ENCODE measurements at places on chromosomes 1 and 21. TPM values are rescaled to one million over a fixed set of nuclear protein-coding genes. Genes with fewer than 3 reads are reported as not detected.

DNA sequence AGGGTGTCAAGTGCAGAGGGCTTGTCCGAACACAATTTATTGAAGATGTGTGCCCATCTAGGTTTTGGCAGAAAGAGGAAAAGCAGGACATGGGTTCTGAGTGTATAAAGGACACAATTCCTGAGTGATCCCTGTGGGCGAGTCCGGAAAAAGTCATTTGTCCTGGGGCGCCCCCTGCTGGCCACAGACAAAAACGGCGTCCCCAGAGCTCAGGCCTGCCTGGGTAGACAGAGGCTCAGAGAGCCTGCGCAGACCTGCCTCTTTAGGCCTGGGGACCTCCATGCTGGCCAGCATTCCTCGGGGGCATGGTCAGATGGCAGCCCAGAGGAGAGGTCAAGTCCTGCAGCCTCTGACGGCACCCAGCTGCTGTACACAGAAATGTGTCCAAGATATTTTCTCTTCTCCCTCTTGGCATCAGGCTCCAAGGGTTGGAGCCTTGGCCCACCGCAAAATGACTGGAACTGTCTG, 65.5 kb upstream of the LRP8 start:
- DNase-seq = peak; percentile 87

- no peak for DNase-seq
Observed at GRCh38 chr1:97158691-97159096, 437.1 kb downstream of the PTBP2 start.

- DNase-seq = no peak
Observed at GRCh38 chr1:39065542-39065941, 39.4 kb downstream of the NDUFS5 start.

DNA sequence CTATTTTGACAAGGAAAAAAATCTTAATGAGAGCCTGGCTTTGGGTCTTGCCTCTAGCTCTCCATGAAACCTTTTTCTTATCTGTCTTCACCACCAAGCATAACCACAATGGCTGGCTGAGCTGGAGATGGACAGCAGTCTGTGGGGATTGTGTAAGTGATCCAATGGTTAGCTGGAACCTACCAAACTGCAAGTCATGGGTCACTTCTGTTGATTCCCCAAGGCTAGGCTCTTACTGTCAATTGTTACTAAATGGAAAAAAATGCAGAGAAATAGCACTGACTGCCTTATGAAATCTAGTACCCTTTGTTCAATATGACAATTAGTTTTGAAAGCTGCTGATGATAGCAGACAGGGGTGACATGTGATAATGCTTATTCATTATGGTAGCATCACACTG, 359.0 kb downstream of the ST6GALNAC3 start:
- DNase-seq = no peak

DNA sequence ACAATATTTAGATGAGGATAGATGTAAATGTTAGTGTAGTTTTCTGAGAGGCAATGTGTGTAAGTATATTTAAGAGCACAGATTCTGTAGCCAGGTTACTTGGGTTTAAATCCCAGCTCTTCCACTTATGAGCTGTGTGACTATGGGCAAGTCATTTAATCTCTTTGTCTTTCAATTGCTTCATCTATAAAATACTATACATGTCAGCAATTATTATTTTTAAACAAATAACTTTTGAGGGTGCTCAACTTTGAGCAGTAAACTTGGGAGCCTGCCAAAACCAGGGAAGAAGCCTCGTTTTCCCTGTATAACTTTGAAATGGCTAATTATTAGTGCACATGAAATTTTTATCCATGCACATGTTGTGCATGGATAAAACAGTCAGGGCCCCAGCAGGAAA, 222.8 kb downstream of the FOXD2 start:
- no peak for DNase-seq

Gene BTBD8
- total RNA-seq = 14.3 TPM

Gene PCP4
- total RNA-seq = 0.81 TPM

All from neural progenitor cell (in vitro differentiated cells).